Activated naive CD4-positive, alpha-beta T cell treated with anti-CD3 and anti-CD28 coated beads, Interleukin-2, amount 10 ng/mL, durations not matched to agents 7 days and 5 days (primary cell): ENCODE measurements at places on chromosomes 11 and 22.

GRCh38 chr11:134278356-134278755 lies 2.2 kb downstream of the GLB1L3 start:
- no peak for DNase-seq
- H3K36me3 ChIP-seq: peaks cover 16% of the 10 kb centered on the region
- peaks cover 21% of the 10 kb centered on the region for H3K27me3 ChIP-seq
- no peak overlapping the region for H3K27ac ChIP-seq
- H3K4me1 ChIP-seq: peaks cover 39% of the 10 kb centered on the region

DNA sequence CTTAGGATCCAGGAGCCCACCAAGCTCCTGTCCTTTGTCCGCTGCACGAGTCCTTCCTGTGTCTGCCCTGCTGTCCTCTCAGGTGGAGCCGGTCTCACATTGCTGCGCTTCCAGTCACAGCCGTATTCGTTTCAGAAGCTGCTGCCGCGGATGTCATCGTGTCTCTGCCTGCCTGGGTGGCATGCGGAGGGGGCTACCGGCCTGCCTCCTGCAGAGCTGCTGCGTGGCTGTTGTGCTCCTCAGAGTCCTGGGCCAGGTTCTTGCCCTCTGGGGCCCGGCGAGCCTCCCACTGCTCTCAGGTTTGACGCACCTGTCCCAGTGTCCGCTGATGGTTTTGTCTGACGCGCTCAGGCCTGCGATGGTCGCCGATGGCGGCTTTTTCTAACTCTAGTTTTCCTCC lies 254.2 kb downstream of the TBC1D22A start:
- peaks cover 25% of the 10 kb centered on the region for H3K36me3 ChIP-seq
- H3K4me1 ChIP-seq: no peaks in the 10 kb centered on the region
- no peak for DNase-seq
- no peak overlapping the region for H3K4me3 ChIP-seq

- no peak for DNase-seq
- no peak overlapping the region for H3K4me3 ChIP-seq
These were observed 88.3 kb downstream of the LUZP2 start for GRCh38 chr11:24585192-24585591.

- no peak overlapping the region for H3K4me3 ChIP-seq
- H3K36me3 ChIP-seq: no peaks in the 10 kb centered on the region
- peaks cover 17% of the 10 kb centered on the region for H3K4me1 ChIP-seq
- no peak overlapping the region for H3K27ac ChIP-seq
- peaks cover 4% of the 10 kb centered on the region for H3K27me3 ChIP-seq
These were observed 25.3 kb downstream of the SHANK3 start for GRCh38 chr22:50697667-50698506.

DNA sequence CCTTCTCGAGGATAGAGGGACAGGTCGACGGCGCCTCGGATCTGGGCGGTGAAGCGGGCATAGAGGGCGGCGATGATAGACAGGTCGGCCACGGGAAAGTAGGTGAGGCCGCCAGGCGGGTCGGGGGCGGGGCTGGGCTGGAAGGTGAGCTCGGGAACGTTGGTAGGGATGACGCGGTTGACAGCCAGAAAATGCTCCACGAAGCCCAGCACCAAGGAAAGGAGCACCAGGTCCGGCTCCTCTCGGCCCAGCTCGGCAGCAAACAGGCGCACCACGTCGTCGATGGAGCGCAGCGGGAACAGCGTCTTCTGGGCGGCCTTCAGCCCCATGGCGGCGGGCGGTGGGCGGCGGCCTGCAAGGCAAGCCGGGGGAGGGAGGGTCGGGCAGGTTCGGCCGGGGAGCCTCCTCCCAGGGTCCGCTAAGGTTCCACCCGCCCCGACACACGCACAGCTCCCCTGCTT lies 540 bp downstream of the MEN1 start:
- peaks cover 27% of the 10 kb centered on the region for H3K4me1 ChIP-seq
- peak; percentile 40 for DNase-seq
- no peaks in the 10 kb centered on the region for H3K27me3 ChIP-seq

DNA sequence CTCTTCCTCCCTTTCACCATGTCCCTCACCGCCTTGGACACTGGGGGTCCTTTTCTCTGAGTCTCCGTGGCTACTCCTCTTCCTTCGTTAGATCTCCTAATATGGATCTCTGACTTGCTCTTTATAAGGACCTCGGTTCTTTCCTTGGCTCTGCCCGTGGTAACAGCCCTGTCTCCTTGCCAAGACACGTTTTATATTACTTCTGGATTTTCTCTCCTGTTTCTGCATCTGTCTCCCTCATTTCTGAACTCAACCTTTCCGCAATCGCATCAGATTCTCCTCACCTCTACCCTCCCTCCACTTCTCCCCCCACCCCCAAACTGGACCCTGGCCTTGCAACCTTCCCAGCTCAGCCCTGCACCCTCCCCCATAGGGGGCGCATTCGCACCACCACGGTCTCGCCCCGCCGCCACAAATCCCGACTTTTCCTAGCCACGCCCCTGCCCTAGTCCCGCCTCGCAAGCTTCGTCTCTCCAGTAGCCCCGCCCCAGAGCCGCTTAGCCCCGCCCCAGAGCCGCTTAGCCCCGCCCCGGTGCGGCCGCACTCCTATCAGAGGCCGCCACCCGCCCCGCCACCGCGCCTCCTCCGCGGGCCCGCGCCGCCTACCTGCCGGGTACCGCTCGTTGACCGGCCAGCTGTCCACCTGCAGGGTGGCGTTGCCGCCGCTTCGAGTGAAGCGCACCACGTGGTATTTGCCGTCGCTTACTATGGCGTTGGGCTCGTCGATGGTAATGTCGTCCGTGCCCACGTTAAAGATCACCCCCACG lies 39.0 kb downstream of the SLC22A12 start:
- H3K36me3 ChIP-seq: no peaks in the 10 kb centered on the region
- peaks cover 30% of the 10 kb centered on the region for H3K27me3 ChIP-seq
- no peak overlapping the region for H3K4me3 ChIP-seq
- no peak for DNase-seq

- H3K27me3 ChIP-seq: peaks cover 12% of the 10 kb centered on the region
- no peak overlapping the region for H3K4me3 ChIP-seq
- no peak for DNase-seq
- no peaks in the 10 kb centered on the region for H3K36me3 ChIP-seq
- no peak overlapping the region for H3K27ac ChIP-seq
These were observed 61.8 kb downstream of the OTOG start for GRCh38 chr11:17608821-17609220.

DNA sequence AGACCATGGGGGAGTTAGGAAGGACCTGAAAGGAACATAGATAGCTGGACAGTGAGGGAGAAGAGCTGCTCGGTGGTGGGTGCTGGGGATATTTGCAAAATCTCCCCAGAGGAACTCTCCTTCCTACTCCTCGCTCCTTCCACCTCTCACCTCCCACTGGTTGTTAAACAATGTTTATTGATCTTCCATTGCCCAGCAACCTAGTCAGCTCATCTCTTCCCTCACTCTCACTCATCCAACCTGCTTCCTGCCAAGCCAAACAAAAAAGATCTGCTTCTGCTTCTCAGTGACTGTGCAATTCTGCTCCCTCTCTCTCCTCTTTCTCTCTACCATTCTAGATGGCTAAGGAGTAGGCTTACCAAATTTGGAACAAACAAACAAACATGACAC lies 115.0 kb downstream of the SLC1A2 start:
- peaks cover 8% of the 10 kb centered on the region for H3K27me3 ChIP-seq
- H3K27ac ChIP-seq: no peak overlapping the region
- H3K4me3 ChIP-seq: no peak overlapping the region
- H3K4me1 ChIP-seq: peaks cover 15% of the 10 kb centered on the region
- DNase-seq: no peak
- peaks cover 2% of the 10 kb centered on the region for H3K36me3 ChIP-seq

GRCh38 chr11:103794262-103794661 lies 242.2 kb upstream of the DDI1 start:
- no peak overlapping the region for H3K27ac ChIP-seq
- no peaks in the 10 kb centered on the region for H3K4me1 ChIP-seq
- no peaks in the 10 kb centered on the region for H3K36me3 ChIP-seq
- no peak overlapping the region for H3K4me3 ChIP-seq

GRCh38 chr11:129247135-129247534 lies 55.0 kb upstream of the ARHGAP32 start:
- H3K36me3 ChIP-seq: no peaks in the 10 kb centered on the region
- no peak overlapping the region for H3K27ac ChIP-seq
- H3K4me3 ChIP-seq: no peak overlapping the region
- no peaks in the 10 kb centered on the region for H3K27me3 ChIP-seq
- DNase-seq: no peak

DNA sequence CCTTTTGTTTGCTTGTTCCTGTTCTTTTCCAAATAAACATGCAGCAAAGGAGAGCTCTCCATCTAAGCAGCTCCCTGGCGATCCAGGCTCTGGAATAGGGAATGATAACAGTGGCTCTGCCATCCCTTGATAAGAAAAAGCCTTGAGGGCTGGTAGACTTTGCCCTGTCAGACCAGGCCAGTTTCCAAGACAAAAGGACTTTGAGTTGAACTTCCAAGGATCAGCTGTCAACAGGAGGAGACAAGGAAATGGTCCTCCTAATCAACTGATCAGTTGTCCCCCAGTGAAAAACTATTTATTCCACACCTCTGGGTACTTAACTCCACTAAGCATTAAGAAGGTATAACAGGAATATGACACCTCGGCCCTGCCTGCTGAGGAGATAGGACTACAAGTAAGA lies 127.8 kb downstream of the PARVA start:
- no peaks in the 10 kb centered on the region for H3K36me3 ChIP-seq
- H3K4me3 ChIP-seq: no peak overlapping the region
- no peak for DNase-seq

- H3K36me3 ChIP-seq: no peaks in the 10 kb centered on the region
- no peak overlapping the region for H3K4me3 ChIP-seq
- H3K27ac ChIP-seq: no peak overlapping the region
- DNase-seq: no peak
- peaks cover 57% of the 10 kb centered on the region for H3K27me3 ChIP-seq
These were observed 5.8 kb upstream of the SEPTIN5 start for GRCh38 chr22:19708321-19709011.

DNA sequence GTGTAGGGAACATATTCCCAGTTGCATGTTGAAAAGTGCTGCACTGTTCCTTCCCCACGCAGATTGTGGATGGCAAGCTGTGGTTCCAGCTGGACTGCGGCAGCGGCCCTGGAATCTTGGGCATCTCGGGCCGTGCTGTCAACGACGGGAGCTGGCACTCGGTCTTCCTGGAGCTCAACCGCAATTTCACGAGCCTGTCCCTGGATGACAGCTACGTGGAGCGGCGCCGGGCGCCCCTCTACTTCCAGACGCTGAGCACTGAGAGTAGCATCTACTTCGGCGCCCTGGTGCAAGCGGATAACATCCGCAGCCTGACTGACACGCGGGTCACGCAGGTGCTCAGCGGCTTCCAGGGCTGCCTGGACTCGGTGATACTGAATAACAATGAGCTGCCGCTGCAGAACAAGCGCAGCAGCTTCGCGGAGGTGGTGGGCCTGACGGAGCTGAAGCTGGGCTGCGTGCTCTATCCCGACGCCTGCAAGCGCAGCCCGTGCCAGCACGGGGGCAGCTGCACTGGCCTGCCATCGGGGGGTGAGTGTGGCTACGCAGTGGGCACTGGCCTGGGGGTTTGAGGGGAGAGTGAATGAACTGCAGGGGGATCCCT lies 102.7 kb upstream of the MTNR1B start:
- H3K4me3 ChIP-seq: no peak overlapping the region
- no peak for DNase-seq
- no peaks in the 10 kb centered on the region for H3K4me1 ChIP-seq
- no peak overlapping the region for H3K27ac ChIP-seq

- H3K27ac ChIP-seq: no peak overlapping the region
- no peak for DNase-seq
- H3K36me3 ChIP-seq: no peaks in the 10 kb centered on the region
- H3K27me3 ChIP-seq: no peaks in the 10 kb centered on the region
- no peaks in the 10 kb centered on the region for H3K4me1 ChIP-seq
- H3K4me3 ChIP-seq: no peak overlapping the region
These were observed 171.0 kb downstream of the NELL1 start for GRCh38 chr11:20840341-20840740.

- no peaks in the 10 kb centered on the region for H3K36me3 ChIP-seq
- no peak overlapping the region for H3K27ac ChIP-seq
- peaks cover 90% of the 10 kb centered on the region for H3K27me3 ChIP-seq
- H3K4me1 ChIP-seq: peaks cover 5% of the 10 kb centered on the region
- peak; percentile 75 for DNase-seq
These were observed 7.5 kb downstream of the FREY1 start for GRCh38 chr11:45899448-45900174.

- H3K36me3 ChIP-seq: no peaks in the 10 kb centered on the region
- peaks cover 52% of the 10 kb centered on the region for H3K4me1 ChIP-seq
- H3K27me3 ChIP-seq: peaks cover 37% of the 10 kb centered on the region
- no peak overlapping the region for H3K4me3 ChIP-seq
- H3K27ac ChIP-seq: peak overlapping the region; percentile 71
These were observed 1.6 kb upstream of the TMPRSS13 start for GRCh38 chr11:117930668-117931330.
